ENCODE measurements at places on chromosomes 7 and 10. TPM values are rescaled to one million over a fixed set of nuclear protein-coding genes. Genes with fewer than 3 reads are reported as not detected.

FGFR2 gene
- total RNA-seq = 7.4 TPM

DNA sequence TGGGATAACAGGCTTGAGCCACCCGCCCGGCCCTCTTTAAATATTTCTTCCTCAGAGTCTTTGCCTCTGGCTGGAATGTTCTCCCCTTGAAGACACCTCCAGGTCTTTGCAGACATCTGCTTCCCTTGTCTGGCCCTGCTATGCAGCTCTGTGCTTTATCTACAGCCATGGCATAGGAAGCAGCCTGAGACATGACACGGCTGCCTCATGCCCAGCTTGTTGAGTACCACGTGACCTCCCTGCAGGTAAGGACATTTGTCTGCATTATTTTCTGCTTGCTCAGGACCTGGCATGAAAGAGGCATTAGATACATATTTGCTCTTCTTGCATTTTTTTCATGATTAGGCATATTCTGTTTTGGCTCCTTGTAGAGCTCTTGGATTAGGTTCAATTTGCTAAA lies 113.8 kb upstream of the KLF6 start:
- H3K27ac ChIP-seq = no peak overlapping the region
- no peak overlapping the region for H3K4me3 ChIP-seq
- no peaks in the 10 kb centered on the region for H3K36me3 ChIP-seq

DNA sequence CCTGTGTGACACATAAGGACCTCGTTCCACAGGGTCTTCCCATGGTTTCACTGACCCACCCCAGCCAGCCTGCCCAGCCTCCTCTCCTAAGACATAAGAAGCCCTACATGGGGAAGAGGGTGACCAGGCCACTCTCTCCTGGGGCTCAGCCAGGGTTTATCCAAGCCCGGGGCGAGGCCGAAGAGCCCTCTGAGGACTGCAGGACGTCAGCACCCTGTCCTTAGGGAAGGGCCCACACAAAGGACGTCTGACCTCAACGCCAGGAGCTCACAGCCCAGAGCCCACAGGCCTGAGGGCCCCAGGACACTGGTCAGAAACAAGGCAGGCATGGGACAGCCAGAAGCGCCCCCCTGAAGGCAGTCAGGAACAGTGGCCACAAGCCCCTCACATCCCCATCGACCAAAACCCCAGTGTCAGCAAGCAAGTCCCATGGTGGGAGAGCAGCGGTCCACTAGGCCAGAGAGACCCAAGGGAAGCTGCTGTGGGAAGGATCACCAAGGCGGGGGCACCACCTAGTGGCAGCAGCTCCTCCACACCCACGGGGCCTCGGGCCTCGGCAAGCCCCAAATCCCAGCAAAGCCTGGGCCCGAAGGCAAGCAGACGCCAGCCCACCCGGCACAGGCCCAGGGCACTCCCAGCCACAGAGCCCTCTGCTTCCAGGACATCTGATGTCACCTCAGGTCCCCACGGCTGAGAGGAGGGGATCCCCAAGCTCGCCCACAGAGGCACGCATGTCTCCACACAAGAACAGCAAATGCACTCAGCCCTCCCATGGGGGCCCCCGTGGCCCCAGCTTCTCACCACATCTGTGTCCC lies 23.4 kb downstream of the MAD1L1 start:
- H3K4me1 ChIP-seq = peaks cover 16% of the 10 kb centered on the region
- DNase-seq = peak; percentile 88
- H3K27ac ChIP-seq = peak overlapping the region; percentile 53
- H3K4me3 ChIP-seq = no peak overlapping the region
- H3K27me3 ChIP-seq = peaks cover 8% of the 10 kb centered on the region

DNA sequence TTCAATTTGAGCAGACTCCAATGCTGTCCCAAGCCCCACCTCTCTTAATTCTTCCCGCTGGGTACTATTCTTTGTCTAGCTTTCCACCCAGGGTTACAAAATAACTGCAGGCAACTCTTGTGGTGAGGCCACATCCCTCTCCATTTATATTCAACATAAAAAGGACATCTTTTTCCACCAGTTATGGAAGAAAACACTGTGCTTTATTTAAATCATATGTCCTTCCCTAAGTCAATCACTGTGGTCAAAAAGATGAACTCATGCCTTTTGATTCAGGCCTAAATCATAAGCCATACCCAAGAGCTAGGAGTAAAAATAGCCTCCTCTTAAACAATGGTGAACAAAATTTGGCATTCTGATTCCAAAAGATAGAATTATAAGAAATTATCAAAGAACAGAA lies 386.0 kb downstream of the SEMA3D start:
- H3K4me3 ChIP-seq = no peak overlapping the region
- peaks cover 2% of the 10 kb centered on the region for H3K27me3 ChIP-seq
- no peak overlapping the region for H3K27ac ChIP-seq
- no peak for DNase-seq

DNA sequence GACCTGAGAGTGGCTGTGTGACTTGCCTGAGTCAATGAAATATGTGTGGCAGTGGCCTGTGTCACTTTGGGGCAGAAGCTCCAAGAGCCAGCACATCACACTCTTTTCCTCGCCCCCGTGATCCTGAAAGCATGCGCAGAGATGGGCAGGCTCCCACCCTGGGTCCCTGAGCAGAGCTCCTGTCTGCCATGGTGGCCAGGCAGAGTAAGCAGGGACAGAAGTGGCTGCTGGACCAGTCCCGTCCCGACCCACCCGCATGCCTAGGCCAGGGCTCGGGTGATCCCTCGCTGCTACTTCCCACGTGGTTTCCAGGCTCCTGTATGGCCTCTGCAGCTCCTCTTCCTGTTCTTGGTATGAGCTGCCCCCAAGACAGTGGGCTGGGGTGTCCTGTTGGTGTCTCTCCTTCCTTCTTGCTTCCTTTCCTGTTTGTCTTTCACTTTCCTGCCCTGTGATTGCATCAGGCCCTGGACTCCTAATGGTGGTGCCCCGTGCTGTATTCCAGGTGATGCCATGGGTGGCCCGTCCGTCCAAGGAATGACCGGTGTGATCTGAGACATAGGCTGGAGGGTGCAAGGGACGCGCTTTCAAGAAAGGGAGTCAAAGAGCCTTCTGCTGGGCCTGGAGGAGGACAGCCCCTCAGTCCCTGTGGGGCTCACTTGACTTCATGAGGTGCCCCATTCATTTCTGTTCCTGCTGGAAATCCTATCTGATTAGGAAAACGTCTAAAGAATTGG lies 71.4 kb upstream of the SHH start:
- H3K36me3 ChIP-seq = no peaks in the 10 kb centered on the region
- no peak for DNase-seq
- H3K27ac ChIP-seq = no peak overlapping the region
- H3K27me3 ChIP-seq = peaks cover 5% of the 10 kb centered on the region

DNA sequence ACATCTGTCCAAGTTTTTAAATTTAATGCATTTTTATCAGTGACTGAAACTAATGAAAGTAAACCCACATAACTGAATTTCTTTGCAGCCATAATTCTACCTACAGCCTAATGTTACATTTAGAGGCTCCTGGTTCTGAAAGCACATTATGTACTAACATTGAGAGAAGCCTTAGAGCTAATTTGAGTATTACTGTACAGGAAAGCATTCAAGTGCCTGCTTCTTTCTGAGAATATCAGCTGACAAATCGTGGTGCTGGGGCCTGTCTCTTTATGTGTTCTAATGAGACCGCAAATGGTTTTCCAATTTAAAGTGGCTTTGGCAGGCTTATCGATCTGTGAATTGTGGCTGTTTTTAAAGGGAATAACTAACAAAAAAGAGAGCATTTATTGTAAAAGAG lies 32.3 kb upstream of the DGKB start:
- H3K27me3 ChIP-seq = peaks cover 2% of the 10 kb centered on the region
- H3K4me1 ChIP-seq = peaks cover 26% of the 10 kb centered on the region
- peak overlapping the region; percentile 95 for H3K27ac ChIP-seq
- H3K36me3 ChIP-seq = peaks cover 3% of the 10 kb centered on the region
- H3K4me3 ChIP-seq = peak overlapping the region; percentile 74

- peaks cover 4% of the 10 kb centered on the region for H3K27me3 ChIP-seq
- H3K4me1 ChIP-seq = peaks cover 18% of the 10 kb centered on the region
- peak overlapping the region; percentile 38 for H3K4me3 ChIP-seq
- H3K36me3 ChIP-seq = peaks cover 6% of the 10 kb centered on the region
Observed at GRCh38 chr7:22876986-22877729, 54.5 kb upstream of the TOMM7 start.

- no peak for DNase-seq
- H3K4me3 ChIP-seq = no peak overlapping the region
- peaks cover 7% of the 10 kb centered on the region for H3K4me1 ChIP-seq
Observed at GRCh38 chr7:105212212-105212611, 176.5 kb downstream of the SRPK2 start.

- no peaks in the 10 kb centered on the region for H3K27me3 ChIP-seq
- H3K36me3 ChIP-seq = no peaks in the 10 kb centered on the region
- H3K4me3 ChIP-seq = no peak overlapping the region
- H3K27ac ChIP-seq = no peak overlapping the region
Observed at GRCh38 chr7:105188201-105188600, 174.2 kb downstream of the KMT2E start.

DNA sequence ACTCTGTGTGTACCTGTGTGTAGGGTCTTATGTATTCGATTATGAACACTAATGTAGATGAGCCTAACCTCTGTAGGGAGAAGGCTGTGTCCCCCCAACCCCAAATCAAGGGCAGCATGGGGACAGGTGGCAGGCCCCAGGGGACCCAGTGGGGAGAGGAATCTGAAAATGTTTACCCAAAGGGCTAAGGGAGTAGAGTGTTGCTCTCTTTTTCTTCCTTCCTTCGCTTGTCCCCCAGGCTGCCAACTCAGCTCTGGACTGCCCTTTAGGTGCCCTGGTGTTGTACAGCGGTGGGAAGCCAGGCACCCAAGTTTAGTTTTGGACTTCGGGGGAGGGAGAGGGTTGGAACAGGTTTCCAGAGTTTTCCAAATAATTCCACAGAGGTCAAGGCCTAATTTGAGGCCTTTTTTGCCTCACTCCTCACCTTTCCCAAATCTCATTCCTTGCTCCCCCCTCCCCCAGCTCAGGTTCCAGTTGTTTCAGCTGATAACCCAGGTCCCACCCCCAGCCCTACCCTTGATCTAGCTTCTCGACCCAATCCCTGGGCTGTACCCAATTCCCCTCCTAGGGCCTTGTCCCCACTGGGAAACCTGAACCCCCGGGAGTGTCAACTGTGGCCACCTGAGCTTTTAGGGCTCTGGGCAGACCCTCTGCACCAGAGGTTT lies 9.1 kb upstream of the PAX2 start:
- peaks cover 32% of the 10 kb centered on the region for H3K4me1 ChIP-seq
- peaks cover 63% of the 10 kb centered on the region for H3K27me3 ChIP-seq
- H3K36me3 ChIP-seq = no peaks in the 10 kb centered on the region
- DNase-seq = no peak

- DNase-seq = no peak
- H3K27me3 ChIP-seq = peaks cover 3% of the 10 kb centered on the region
- H3K27ac ChIP-seq = no peak overlapping the region
- no peak overlapping the region for H3K4me3 ChIP-seq
- no peaks in the 10 kb centered on the region for H3K36me3 ChIP-seq
Observed at GRCh38 chr10:9081253-9081652, 1026.8 kb downstream of the GATA3 start.

THSD7A gene
- 211 TPM for total RNA-seq

Measured in glutamatergic neuron (in vitro differentiated cells).